HFFc6 (cell line): ENCODE measurements at places on chromosomes 1 and 21. TPM values are rescaled to one million over a fixed set of nuclear protein-coding genes. Genes with fewer than 3 reads are reported as not detected.

The SLC37A1 gene
- total RNA-seq: not detected in 3 replicates

The NECTIN4 gene
- 0.09 to 0.14 TPM in 2 of 3 replicates, not detected in the other for total RNA-seq

The LRRIQ3 gene
- total RNA-seq: 0.77 to 1.1 TPM (median 0.99 TPM) in 3 replicates

The EPHX1 gene
- total RNA-seq: 33.8 and 34.8 TPM in 2 replicates

The SLAMF9 gene
- total RNA-seq: 0.47 TPM in 1 of 3 replicates, not detected in the others

The KCNT2 gene
- 0.24 to 1.1 TPM (median 0.65 TPM) in 3 replicates for total RNA-seq

The FAM163A gene
- total RNA-seq: not detected in 3 replicates

The CEP85 gene
- total RNA-seq: 5.3 to 8.6 TPM (median 8.3 TPM) in 3 replicates

The FMO5 gene
- total RNA-seq: 0.15 to 0.29 TPM (median 0.21 TPM) in 3 replicates

The EXO1 gene
- 6.5 to 16.1 TPM (median 14.8 TPM) in 3 replicates for total RNA-seq

The KCNE1 gene
- 0.44 to 0.93 TPM (median 0.78 TPM) in 3 replicates for total RNA-seq

The SPRR2D gene
- total RNA-seq: not detected in 3 replicates

The ELF3 gene
- 0.09 TPM in 1 of 3 replicates, not detected in the others for total RNA-seq

The ZNF695 gene
- 0.74 to 3.1 TPM (median 1.6 TPM) in 3 replicates for total RNA-seq

The A3GALT2 gene
- not detected in 3 replicates for total RNA-seq

The NR5A2 gene
- total RNA-seq: 0.12 to 0.86 TPM (median 0.15 TPM) in 3 replicates

The CCDC185 gene
- not detected in 3 replicates for total RNA-seq

The IFNAR1 gene
- 42.4 and 47.7 TPM in 2 replicates for total RNA-seq

The SYCP1 gene
- total RNA-seq: not detected in 3 replicates

The KCNA3 gene
- not detected in 3 replicates for total RNA-seq

The ZNF683 gene
- total RNA-seq: not detected in 3 replicates

The LCA5L gene
- 0.71 to 0.89 TPM (median 0.77 TPM) in 3 replicates for total RNA-seq
